ENCODE measurements at places on chromosomes 6 and 20.
A peak's percentile ranks its signal among the peaks of the same experiment; 100 is the strongest.

DNA sequence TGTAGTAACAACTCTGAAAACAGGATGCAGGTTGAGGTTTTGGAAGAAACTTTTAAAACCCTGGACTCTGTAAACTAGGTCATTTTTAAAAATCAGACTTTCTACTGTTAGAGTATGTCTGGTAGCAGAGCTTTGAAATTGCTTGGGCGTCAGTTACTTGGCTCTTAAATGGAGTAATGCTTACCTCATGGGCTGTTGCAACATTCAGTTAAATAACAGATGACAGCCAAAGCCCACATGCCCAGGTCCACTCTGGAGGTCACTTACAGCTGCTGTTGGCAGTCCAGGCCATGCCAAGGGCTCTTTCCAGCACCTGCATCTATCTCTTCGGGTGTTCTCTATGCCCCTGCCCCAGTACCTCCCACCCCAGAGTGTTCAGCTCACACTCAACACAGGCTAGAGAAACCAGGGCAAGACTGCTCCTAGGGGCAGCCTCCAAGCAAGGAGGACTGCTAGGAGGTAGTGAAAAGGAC, 96.4 kb downstream of the BANF2 start:
- DNase-seq = no peak

DNA sequence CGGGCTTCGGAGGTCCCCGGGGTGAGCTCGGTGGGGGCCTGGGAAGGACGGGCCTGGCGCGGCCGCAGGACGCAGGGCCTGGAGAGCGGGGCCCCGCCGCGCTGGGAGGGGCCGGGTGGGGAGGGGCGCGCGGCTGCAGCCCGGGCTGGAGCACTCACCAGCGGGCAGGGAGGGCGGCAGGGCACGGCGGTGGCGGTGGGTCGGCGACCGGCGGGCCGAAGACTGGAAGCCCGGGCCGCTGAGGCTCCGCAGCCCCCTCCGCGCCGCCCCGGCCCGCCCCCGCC, at the start of gene GATA5:
Gene GATA5 (minus strand): TSS at position 224 of the 284 bp plus-strand sequence. CDS start 474 bp downstream, outside the sequence.
- DNase-seq = no peak

GRCh38 chr6:136772685-136773472, 19.4 kb downstream of the MAP3K5 start:
- DNase-seq = no peak

DNA sequence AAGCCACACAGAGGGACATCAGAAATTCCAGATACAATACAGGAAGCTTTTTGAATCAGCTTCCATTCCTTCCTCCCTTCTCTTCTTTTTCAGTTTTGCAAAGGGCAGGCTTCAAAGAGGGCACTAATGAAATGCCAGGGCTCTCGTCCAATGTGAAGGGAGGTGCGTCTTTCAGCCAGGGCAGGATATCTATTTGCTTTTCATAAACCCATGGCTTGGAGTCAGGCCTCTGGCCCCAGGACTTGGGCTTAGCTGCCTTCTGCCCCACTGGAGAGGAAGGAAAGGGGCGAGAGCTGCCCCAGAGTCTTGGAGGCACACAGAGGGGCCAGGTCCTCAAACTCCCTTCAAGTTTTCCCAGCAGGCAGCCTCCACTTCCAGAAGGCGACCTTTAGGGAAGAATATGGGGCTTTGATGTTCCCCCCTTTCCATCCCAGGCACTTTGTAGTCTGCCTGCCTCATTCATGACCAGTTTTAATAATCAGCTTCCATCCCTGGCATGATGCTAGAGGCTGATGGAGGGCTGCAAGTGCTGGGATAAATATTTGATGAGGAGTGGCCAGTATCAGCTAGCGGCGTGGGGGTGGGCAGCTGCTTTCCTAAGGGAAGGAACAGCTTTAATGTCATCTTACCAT, 234.8 kb downstream of the NRN1 start:
- DNase-seq = no peak

- DNase-seq = no peak
Observed at GRCh38 chr6:81608776-81609175, 143.7 kb downstream of the TENT5A start.

GRCh38 chr6:32954986-32955802, 2.3 kb upstream of the HLA-DMA start:
- DNase-seq = peak; percentile 68

DNA sequence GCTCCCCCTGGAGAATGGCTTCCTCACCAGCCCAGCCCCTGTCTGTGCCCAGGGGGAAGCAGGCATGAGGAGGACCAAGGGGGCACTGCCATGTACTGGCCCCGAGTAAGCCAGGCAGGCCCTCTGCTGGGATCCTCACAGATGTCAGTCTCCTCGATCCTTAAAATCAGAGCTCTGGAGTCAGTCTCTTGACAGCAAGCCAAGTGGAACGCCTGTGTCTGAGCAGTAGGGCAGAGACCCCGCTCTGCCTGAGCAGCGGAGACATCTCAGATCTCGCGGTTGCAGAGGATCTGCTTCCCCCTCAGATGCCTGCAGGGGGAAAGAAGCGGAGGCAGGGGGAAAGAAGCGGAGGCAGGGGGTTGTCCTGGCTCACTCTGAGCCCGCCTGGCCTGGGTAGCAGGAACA, 92.6 kb downstream of the SNX5 start:
- DNase-seq = no peak

DNA sequence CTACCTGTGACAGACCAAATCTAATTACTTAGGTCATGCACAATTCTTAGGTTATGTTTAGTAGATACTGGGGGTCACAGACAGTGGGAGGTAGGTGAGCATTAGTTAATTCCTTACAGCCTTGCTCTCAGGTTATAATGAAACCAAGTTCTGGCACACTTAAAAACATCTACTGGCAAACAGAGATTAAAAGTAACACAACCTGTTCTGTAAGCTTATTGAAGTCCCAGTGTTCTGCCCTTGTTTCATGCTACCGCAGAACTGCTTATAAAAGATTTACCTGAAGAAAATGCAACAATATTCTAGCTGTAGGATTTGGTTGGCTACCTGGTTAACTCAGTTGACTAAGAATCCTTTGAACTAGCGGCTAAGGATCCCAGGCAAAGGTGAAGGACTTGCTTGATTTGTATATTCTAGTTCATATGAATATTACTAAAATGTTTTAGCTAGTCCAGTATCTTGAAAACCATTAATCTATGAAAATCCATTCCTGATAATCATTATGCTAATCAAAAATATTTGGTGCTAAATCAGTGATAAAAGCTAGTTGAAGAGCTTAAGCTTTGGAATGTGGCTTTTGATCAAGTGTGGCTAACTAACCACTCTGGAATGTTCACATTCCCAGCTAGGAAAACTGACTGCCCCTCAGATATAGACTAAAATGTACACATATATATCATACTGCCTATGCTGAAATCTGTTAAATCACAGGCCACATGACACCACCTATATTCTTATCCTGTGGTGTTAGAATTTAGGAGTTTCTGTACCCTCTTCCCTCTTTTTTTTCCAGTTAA, 7.2 kb downstream of the PEX3 start:
- DNase-seq = no peak

GRCh38 chr20:63145156-63145555, 70.8 kb downstream of the YTHDF1 start:
- no peak for DNase-seq

- DNase-seq = no peak
Observed at GRCh38 chr20:44004306-44004915, 89.8 kb downstream of the TOX2 start.

DNA sequence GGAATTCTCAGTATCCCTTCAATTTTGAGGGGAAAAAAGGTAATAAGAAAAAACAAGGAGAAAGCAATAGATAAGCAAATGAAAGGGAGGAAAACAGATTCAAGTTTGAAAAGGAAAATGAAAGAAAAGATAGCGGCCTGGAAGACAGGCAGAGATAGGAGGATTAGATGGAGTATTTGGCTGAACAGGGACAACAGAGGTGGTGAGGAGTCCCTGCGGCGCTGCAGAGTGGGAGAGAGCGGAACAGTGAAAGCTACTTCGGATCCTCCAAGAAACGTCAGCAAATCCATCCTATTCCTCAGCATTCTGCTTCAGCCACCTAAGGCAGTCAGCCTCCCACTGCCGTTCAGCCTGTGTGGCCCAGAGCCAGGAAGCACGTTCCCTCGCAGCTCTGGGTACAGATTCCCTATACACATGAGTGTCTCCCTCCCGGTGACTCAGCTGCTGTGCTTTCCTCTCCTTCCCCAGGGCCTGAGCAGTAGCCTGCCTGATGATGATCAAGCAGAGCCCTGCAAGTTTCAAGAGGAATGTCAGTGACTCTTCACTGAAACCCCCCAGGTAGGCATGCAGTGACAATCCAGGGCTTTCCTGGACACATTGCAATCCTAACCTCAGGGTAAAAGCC, 43.4 kb upstream of the CDYL start:
- no peak for DNase-seq

DNA sequence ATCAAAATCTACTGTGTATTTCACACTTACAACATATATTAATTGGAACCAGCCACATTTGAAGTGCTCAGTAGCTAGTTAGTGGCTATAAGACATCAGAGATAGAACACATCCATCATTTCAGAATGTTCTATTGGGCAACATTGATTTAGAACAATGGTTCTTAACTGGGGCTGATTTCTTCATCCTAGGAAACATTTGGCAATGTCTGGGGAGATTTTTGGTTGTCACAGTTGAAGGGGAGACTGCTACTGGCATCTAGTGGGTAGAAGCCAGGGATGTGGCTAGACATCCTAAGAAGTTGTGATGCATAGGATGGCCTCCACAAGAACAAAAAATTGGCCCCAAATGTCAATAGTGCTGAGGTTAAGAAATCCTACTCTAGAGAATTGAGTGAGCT, 132.5 kb downstream of the OLIG3 start:
- no peak for DNase-seq

- no peak for DNase-seq
Observed at GRCh38 chr6:7144872-7145584, 37.3 kb downstream of the RREB1 start.

DNA sequence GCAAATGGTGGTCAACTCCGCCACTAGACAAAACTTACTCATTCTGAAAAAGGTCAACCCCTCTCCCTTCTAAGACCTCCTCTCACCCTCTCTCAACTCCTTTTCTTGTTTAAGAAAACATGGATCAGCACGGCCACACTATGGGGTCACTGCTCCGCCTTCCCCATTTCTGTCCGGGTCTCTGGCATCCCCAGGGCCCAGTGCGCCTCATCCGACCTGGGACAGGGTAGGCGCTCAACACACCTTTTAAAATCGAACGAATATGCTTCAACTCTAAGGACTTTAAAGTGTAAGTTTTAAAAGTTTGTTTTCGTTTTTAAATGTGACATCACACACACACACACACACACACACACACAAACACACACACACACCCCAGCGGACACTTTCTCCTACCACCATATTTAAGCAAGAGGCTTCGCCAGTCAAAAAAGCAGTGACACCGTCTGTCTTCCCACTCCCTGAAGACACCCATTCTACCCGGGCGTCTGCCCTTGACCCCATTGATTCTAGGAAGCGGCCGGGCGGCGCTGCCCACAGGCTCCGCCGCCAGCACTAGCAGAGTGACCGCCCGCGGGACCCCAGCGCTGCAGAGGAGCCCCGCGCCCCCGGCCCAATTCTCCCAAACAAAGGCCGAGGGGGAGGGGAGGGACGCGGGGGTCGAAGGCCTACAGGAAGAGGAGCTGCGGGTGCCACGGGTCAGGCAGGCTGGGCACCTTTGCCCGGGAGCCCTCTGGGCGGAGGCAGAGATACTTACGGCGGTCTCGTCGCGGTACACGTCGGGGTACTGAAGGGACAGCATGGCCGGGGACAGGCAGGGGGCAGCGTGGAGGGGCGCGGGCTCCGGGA, 568 bp downstream of the PREP start:
- peak; percentile 49 for DNase-seq

DNA sequence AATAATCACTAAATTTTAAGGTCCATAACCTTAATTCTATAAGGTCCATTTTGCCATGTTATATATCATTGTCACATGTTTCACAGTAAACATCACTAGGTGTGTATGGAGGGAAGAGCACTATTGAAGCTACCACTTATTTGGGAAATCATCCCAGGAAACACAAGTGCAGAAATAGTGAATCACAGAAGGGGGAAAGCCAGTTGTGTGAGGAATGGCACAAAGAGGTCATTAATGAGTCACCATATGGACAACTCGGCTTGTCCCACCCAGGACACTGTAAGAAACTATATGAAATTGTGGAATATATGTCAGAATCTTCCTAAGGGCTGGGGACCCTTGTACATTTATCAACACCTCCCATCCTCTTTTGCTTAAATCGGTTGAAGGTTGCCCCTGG, 13.7 kb downstream of the BTN3A1 start:
- DNase-seq = no peak

DNA sequence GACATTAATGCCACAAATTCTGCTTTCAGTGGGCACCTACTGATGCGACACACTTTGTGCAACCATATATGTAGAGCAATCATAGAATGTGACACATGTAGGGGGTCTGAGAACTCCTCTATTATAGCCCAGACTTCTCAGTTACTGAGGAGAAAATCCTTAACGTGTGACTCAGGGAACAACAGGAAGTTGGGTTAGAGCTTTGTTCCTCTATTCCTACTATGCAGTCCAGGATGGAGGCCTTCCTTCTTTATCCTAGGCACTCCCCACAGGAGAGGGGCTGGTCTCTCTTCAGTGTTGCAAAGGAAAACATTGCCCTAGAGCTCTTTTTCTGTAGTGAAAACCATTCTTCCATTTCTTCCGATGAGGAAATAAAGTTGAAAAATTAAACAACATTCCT, 39.6 kb upstream of the RCAN2 start:
- no peak for DNase-seq

- DNase-seq = no peak
Observed at GRCh38 chr6:113370508-113371502, 486.3 kb upstream of the MARCKS start.

GRCh38 chr6:19028201-19028600, 641.1 kb downstream of the RNF144B start:
- DNase-seq = no peak

DNA sequence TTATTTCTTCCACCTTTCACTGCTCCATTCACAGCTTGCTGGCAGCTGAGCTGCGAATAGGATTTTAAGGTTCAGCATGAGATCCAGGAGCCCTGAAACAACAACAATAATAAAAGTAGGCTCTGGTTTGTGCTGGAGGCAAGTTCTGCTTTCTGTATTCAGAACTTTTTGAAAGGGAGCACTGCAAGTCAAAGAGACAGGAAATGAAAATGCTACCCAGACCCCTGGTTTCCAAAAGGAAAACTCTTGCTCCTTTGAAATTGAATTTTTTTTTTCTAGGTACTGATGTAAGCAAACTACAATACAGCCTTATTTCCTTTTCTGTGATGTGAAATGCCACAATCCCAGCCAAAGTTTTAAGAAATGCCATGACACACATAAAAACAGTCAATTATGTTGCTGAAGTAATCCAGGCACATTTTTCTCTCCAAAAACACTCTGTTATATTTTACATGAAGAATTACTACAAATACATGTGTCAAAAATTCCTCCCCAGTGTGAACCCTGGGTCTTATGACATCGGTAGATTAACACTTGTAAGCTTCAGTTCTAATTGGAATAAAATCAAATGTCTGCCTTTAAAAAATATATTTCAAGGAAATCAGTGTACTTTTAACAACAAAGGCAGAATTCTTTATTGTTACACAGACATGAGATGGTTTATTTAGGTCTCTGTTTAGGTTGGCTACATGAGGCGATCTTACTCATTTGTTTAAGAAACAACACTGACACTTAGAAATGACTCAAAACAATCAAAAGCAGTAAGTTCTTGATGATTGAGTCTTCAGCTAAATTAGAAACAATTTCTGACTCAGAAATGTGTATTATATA, 656.7 kb downstream of the EPHA7 start:
- DNase-seq = no peak

GRCh38 chr6:1503811-1504210, 105.9 kb upstream of the FOXC1 start:
- DNase-seq = no peak

Measured in CD4-positive, alpha-beta T cell treated with Interleukin-21 for 1 hour (primary cell).